ENCODE measurements at places on chromosomes 16 and 17. TPM values are rescaled to one million over a fixed set of nuclear protein-coding genes. Genes with fewer than 3 reads are reported as not detected.

Gene GUCY2D
- polyA plus RNA-seq = 1.3 TPM

Gene CDT1
- 14.0 TPM for polyA plus RNA-seq

Gene GJC1
- 8.2 TPM for polyA plus RNA-seq

Gene TGFB1I1
- 38.7 TPM for polyA plus RNA-seq

Gene CCL17
- polyA plus RNA-seq = 0.30 TPM

Gene KRTAP1-1
- not detected for polyA plus RNA-seq

Gene SLC38A8
- 0.12 TPM for polyA plus RNA-seq

Gene KRT9
- not detected for polyA plus RNA-seq

Gene CCDC43
- 25.5 TPM for polyA plus RNA-seq

Gene DNAH9
- 0.28 TPM for polyA plus RNA-seq

Gene MYH2
- 0.03 TPM for polyA plus RNA-seq

Gene ITGAL
- polyA plus RNA-seq = 3.8 TPM
